ENCODE measurements at places on chromosomes 12 and 14. TPM values are rescaled to one million over a fixed set of nuclear protein-coding genes. Genes with fewer than 3 reads are reported as not detected.

DNA sequence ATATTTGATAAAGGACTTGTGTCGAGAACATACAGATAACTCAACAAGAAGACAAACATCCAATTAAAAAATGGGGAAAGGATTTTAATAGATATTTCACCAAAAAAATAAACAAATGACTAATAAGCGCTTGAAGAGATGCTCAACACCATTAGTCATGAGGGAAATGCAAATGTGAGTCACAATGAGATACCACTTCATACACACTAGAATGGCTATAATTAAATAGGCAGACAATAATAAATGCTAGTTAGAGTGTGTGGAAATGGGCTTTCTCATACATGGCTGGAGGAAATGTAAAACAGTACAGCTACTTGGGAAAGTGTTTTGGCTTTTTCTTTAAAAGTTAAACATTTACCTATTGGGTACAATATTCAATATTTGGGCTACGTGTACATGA is 34.8 kb downstream of the DLK1 start:
- DNase-seq = no peak

DNA sequence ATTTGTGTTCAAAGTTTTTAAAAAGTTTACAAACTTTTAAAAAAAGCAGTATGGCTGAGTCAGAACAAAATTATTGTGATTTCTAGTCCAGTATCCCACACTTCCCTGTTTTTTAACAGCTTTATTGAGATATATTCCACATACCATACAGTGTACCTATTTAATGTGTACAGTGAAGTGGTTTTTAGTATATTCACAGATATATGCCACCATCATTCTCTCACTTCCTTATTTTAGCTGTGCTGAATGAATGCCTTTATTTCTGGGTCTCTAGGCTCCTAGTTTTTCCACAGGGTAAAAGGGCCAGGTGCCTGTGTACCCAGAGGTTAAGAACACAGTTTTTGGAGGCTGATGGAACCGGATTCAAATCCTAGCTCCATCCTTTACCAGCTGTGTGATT is 58.9 kb upstream of the SRSF5 start:
- DNase-seq = no peak

GRCh38 chr14:45364565-45365156 is 111.7 kb upstream of the MIS18BP1 start:
- DNase-seq = no peak

Gene PTGR2
- 3.1 TPM for polyA plus RNA-seq

Gene MYF6
- 0.39 TPM for polyA plus RNA-seq

GRCh38 chr12:56628671-56629458 is 1.3 kb downstream of the BAZ2A start:
- no peak for DNase-seq

DNA sequence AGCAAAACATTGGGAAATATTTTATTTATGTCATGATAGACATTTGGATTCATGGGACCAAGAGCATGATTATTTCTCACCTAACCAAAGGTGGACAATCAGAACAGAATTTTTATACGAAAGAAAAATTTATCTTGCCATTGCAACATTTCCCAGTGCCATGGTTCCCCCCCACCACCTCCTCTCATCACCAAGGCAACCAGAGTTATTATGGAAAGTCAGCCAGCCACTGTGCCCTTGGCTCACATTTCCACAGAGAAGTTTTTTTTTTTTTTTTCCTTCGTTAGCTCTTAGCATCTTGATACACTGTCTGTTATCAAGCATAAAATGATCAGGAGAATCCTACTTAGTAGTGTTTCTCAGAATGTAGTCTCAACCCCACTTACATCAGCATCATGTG is 176.4 kb upstream of the TMTC1 start:
- DNase-seq = no peak

- DNase-seq = no peak
These were observed 59.8 kb downstream of the SIX1 start for GRCh38 chr14:60589442-60589841.

GRCh38 chr12:26631846-26632245 is 201.1 kb downstream of the ITPR2 start:
- DNase-seq = no peak

Measured in H1 (cell line).